Mesothelial cell of epicardium (in vitro differentiated cells): ENCODE measurements at places on chromosomes 11 and 22.

DNA sequence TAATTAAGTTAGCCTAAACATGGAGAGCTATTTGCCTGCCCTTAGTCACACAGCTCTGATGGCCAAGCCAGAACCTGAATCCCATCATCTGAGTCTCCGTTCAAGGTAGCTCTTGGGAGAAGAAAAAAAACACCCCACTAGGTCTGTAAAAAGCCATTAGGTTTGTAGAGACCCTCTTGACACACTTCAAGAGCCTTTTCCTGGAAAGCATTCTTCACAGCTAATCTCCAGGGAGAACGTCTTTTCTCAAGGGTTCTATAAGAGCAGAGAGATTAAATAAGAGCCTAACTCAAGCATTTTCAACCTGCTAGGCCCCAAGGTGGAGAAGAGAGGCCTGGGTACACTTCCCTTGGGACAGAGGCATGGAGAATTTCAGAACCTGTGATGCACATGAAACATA lies 61.6 kb upstream of the NAV2 start:
- no peak overlapping the region for H3K27ac ChIP-seq
- no peaks in the 10 kb centered on the region for H3K36me3 ChIP-seq
- DNase-seq, result no peak
- no peaks in the 10 kb centered on the region for H3K27me3 ChIP-seq

- peaks cover 34% of the 10 kb centered on the region for H3K27me3 ChIP-seq
- no peak for DNase-seq
- H3K4me3 ChIP-seq, result no peak overlapping the region
- peaks cover 4% of the 10 kb centered on the region for H3K36me3 ChIP-seq
These were observed 1.5 kb upstream of the JAML start for GRCh38 chr11:118226296-118226695.

DNA sequence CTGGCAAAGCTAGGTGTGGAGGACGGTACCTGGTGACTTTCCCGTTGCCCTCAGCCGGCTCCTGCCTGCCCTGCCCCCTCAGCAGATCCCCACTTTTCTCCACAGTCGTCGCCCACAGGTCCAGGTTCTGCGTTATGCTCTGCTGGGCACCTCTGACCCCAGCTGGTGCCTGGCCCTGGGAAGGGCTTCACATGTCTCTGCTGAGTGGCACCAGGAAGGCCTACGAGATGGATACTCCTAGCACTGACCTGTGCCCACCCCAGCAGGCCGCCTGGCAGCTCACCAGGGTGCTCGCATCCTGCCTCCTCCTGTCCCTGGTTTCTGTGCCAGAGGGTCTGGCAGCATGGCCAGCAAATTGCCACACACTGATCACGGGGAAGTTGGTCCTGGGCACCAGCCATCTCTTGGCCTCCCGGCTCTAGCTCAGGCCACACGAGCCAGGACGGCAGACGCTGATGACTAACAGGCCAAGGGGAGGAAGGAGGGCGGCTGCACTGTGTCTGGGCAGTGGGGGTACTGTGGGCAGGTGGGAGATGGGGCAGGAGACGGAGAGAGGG lies 13.8 kb downstream of the CARS1 start:
- H3K27me3 ChIP-seq, result no peaks in the 10 kb centered on the region
- peaks cover 13% of the 10 kb centered on the region for H3K36me3 ChIP-seq
- DNase-seq, result no peak
- no peaks in the 10 kb centered on the region for H3K4me1 ChIP-seq

GRCh38 chr11:71999362-71999761 lies 653 bp downstream of the IL18BP start:
- no peaks in the 10 kb centered on the region for H3K27me3 ChIP-seq
- no peak for DNase-seq
- H3K27ac ChIP-seq, result peak overlapping the region; percentile 40
- peaks cover 15% of the 10 kb centered on the region for H3K4me1 ChIP-seq

DNA sequence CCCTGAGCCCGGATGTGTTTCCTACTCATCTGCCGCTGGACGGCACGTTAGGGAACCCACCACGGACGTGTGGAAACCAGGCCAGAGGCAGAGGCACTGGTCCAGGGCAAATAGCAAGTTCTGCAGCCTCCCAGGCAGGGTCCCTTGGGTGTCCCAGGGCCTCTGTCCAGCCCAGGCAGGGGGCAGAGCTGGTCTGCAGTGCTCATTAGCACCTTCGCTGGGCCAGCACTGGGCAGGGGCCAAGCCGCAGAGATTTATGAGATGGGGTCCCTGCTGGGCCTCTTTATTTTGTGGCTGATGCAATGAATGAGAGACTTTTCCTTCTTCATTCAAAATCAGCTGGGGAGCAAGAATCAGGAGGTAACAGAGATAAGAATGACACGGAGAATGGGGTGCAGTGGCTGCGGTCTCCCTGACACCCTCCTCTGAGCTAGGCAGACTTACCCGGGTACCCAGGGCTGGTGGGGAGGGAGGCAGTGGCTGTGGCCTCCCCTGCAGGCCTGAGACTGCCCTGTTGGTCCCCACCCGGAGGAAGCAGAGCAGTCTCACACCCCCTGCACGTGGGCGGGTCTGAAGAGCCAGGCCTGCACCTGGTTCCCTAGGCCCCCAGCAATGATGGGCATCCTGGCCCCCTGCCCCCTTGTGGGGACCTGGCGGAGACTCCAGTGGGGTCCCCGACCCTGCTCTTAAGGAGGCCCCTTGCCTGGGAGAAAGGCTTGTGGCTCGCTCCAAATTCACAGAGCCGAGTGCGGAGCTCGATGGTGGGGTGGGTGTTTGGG lies 14.0 kb upstream of the PARVG start:
- no peaks in the 10 kb centered on the region for H3K4me1 ChIP-seq
- H3K27me3 ChIP-seq, result no peaks in the 10 kb centered on the region
- DNase-seq, result no peak
- no peaks in the 10 kb centered on the region for H3K36me3 ChIP-seq
- no peak overlapping the region for H3K27ac ChIP-seq

GRCh38 chr11:86035164-86035563 lies 33.7 kb downstream of the PICALM start:
- peak overlapping the region; percentile 33 for H3K27ac ChIP-seq
- peaks cover 23% of the 10 kb centered on the region for H3K4me1 ChIP-seq
- H3K36me3 ChIP-seq, result peaks cover 12% of the 10 kb centered on the region
- no peak overlapping the region for H3K4me3 ChIP-seq
- H3K27me3 ChIP-seq, result no peaks in the 10 kb centered on the region

DNA sequence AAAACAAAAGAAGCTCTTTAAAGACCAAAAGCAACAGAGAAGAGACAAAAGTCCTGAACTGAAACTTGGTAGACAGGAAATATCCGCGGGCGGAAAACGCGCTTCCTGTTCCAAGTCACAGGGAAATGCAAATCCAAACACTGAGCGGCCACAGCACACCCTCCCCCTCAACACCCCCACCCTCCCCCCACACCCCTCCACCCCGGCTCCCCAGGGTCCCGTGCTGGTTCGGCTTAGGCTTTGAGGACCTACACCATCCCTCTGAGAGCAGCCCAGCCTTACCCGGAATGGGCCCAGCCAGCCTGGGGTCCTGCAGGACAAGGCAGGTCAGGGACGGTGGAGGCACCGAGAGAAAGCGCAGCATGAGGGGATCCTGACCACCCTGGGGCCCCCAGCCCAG lies 160.4 kb downstream of the BRD1 start:
- H3K27me3 ChIP-seq, result peaks cover 78% of the 10 kb centered on the region
- peaks cover 8% of the 10 kb centered on the region for H3K4me1 ChIP-seq
- H3K4me3 ChIP-seq, result no peak overlapping the region
- H3K36me3 ChIP-seq, result no peaks in the 10 kb centered on the region
- DNase-seq, result peak; percentile 31
- no peak overlapping the region for H3K27ac ChIP-seq

DNA sequence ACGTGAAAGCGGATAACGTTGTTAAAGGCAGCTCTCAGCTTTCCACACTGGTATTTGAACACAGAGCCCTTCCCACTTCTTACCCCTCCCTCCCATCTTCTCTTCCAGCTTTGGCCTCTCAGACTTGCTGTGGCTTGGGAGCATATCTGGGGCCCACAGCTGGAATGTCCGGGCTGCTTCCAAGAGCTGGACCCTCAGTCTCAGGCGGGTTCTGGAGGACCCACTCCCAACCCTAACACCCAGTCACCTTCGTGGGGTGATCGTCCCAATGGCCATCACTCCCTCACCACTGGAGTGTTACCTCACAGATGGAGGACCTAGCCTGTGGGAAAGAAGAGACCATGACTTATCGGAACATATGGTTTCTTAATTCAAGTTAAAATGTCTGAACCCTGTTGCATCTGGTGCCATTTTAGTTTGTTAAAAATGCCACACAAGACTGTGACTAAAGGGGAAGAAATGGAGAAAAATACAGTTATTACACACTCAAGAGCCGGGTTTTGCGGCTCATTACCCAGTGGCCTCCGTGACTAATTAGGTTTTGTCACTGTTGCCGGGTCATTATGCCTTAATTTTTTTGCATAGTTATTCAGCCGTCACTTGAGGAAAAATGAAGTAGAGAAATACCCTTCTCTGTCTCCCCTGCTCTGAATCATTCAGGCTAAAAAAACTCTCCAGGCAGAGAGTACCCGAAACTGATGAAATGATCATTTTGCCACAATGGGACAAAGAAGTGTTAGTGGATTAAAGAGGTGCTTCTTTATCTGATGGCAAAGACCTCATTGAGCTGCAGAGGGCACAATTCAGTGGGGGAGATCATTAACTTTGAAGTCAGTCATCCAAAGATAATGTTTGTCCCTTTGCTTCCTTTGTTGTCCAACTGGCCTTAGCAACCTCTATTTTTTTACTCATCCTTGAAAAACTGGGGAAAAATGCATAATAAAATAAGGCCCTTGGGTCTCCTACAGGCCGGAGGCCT lies 87.2 kb upstream of the HTATIP2 start:
- no peak overlapping the region for H3K27ac ChIP-seq
- H3K27me3 ChIP-seq, result peaks cover 20% of the 10 kb centered on the region
- H3K4me1 ChIP-seq, result peaks cover 11% of the 10 kb centered on the region
- no peak for DNase-seq
- H3K36me3 ChIP-seq, result no peaks in the 10 kb centered on the region

- peaks cover 5% of the 10 kb centered on the region for H3K36me3 ChIP-seq
- DNase-seq, result no peak
- H3K27me3 ChIP-seq, result no peaks in the 10 kb centered on the region
- H3K4me3 ChIP-seq, result no peak overlapping the region
These were observed 10.2 kb downstream of the DKK3 start for GRCh38 chr11:11998091-11998781.

DNA sequence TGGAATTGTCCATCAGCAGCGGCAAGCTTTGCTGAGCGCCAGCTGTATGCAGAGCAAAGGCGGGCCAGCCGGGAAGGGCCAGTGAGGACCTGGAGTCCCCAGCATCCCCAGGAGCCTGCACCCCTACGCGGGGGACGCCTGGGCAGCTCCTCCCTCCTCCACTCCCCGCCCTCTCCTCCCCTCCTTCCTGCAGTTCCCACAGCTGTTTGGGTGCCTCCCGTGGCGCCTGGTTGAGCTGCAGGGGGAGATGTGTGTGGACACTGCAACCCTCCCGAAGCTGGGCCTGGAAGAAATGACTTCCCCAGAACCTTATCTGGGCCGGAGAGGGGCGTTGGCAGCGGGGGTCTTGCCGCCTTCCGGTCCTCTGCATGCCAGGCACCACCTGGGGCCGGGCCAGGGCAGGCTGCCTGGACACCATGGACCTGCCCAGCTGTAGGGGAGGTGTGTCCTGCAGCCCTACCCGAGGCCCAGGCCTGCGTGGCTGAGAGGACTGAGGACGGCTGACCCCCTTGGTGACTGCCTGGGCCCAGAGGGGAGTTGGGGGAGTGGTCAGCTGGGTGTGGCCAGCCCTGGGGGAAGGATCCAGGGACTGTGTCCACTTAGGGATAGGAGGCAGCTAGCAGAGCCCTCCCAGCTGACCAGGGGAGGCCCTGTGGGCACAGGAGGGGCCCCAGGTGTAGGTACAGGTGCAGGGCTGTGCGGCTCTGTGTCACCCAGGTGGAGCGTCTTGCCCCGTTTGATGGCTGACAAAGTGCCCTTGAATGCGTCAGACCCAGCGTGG lies 16.8 kb upstream of the MUC6 start:
- H3K4me3 ChIP-seq, result no peak overlapping the region
- peaks cover 3% of the 10 kb centered on the region for H3K4me1 ChIP-seq
- no peak overlapping the region for H3K27ac ChIP-seq
- no peak for DNase-seq
- H3K36me3 ChIP-seq, result no peaks in the 10 kb centered on the region

GRCh38 chr11:34346551-34346950 lies 11.3 kb downstream of the ABTB2 start:
- H3K4me3 ChIP-seq, result no peak overlapping the region
- H3K27me3 ChIP-seq, result peaks cover 6% of the 10 kb centered on the region
- H3K27ac ChIP-seq, result no peak overlapping the region
- H3K4me1 ChIP-seq, result peaks cover 34% of the 10 kb centered on the region
- H3K36me3 ChIP-seq, result no peaks in the 10 kb centered on the region
- no peak for DNase-seq

DNA sequence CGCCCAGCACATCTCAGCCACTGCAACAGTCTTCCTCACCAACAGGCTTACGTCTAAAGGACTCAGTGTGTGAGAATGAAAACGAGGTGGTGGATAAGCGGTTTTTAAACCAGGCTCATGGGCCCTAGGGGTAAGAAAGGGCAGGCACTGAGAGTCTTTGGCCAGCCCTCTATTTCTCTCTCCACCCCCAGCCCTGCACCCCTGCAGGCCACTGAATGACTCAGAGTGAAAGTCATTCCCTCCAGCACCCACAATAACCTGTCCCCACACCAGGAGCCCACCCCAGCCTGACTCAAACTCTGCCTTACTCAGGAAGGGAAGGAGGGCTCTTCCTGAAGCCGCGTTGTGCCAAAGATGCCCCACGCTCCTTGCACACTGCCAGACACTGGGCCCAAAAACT lies 72.0 kb downstream of the LARGE1 start:
- peaks cover 4% of the 10 kb centered on the region for H3K36me3 ChIP-seq
- no peak overlapping the region for H3K27ac ChIP-seq
- H3K4me3 ChIP-seq, result no peak overlapping the region
- no peaks in the 10 kb centered on the region for H3K27me3 ChIP-seq
- peaks cover 27% of the 10 kb centered on the region for H3K4me1 ChIP-seq
- DNase-seq, result no peak

DNA sequence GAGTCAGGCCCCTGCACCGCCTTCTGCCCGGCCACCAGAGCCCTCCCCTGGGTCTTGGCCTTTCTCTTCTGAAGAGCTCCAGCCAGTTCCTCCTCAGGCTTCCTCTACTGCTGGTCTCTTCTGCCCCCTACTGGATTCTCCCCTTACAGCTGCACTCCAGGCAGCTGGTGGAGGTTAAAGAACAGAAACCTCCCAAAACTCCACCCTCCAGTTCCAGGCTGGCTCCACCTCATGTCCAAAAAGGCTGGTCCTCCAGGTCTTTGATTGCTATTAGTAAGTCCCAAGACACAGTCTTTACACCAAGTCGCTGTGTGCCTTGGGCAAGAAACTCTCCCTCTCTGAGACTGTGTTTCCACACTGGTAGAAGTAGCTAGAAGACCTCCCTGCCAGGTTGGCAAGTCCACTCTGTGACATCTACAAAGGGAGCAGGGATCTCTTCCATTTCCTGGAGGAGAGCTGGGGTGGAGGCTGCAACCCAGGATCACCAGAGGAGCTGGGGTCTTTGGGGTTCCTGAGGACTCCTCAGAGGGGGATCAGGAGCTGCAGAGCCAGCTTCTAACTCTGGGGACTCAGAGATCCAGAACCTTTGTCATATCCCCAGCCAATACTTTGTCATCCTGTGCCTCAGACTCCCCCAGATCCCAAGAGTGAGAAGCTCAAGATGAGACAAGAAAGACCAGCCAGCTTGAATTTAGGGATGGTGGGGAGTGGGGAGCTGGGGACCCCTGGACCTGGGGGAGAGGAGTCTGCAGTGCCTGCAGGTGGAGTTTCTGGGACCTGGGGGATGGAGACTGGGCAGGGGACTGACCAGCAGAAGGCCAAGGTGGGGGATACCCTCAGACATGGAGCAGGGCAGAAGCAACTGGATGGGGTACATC lies 3.4 kb upstream of the IGLL5 start:
- DNase-seq, result no peak
- peaks cover 79% of the 10 kb centered on the region for H3K27me3 ChIP-seq
- H3K4me3 ChIP-seq, result no peak overlapping the region
- H3K4me1 ChIP-seq, result no peaks in the 10 kb centered on the region

GRCh38 chr11:45224766-45225165 lies 61.4 kb downstream of the SYT13 start:
- H3K27ac ChIP-seq, result no peak overlapping the region
- H3K4me3 ChIP-seq, result no peak overlapping the region
- H3K36me3 ChIP-seq, result peaks cover 78% of the 10 kb centered on the region
- H3K27me3 ChIP-seq, result no peaks in the 10 kb centered on the region
- DNase-seq, result no peak
